Uterus (tissue), 4 donors: ENCODE measurements at places on chromosomes 13 and 19. TPM values are rescaled to one million over a fixed set of nuclear protein-coding genes. Genes with fewer than 3 reads are reported as not detected.

CATSPERD gene
- not detected for total RNA-seq

NBEA gene
- 15.6 TPM for total RNA-seq

RUBCNL gene
- 2.2 TPM for total RNA-seq

POSTN gene
- 778 TPM for total RNA-seq

ZNF229 gene
- 1.0 TPM for total RNA-seq

GRCh38 chr13:109160357-109160756 is 530.9 kb downstream of the MYO16 start:
- H3K36me3 ChIP-seq = no peaks in the 10 kb centered on the region
- no peaks in the 10 kb centered on the region for H3K27me3 ChIP-seq
- no peak overlapping the region for H3K27ac ChIP-seq
- no peak overlapping the region for H3K4me3 ChIP-seq
- no peaks in the 10 kb centered on the region for H3K4me1 ChIP-seq

DNA sequence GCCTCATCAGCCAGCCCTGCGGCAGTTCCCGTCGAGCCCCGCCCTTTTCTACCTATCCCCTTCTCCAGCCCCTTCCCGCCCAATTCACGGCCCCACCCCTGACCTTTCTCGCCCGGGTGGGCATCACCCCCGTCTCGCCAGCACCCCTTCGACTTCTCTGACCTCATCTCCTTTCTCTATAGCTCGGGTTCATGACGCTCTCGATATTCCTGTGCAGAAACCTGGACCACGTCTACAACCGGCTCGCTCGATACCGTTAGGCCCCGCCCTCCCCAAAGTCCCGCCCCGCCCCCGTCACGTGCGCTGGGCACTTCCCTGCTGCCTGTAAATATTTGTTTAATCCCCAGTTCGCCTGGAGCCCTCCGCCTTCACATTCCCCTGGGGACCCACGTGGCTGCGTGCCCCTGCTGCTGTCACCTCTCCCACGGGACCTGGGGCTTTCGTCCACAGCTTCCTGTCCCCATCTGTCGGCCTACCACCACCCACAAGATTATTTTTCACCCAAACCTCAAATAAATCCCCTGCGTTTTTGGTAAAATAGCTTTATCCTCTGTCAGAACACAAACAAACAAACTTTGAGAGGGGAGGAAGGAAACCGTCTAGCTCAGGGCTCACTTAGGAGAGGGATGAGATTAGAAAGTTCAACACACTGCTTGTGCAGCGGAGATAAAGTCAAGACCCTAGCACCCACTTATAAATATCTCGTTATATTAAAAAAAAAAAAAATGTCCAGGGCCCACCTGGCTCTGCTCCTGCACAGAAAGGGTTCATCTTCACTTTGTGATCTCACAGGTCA is 5.1 kb downstream of the CD37 start:
- peak; percentile 74 for DNase-seq
- H3K4me3 ChIP-seq = peak overlapping the region; percentile 53
- peak overlapping the region; percentile 85 for H3K27ac ChIP-seq
- no peaks in the 10 kb centered on the region for H3K4me1 ChIP-seq
- H3K27me3 ChIP-seq = no peaks in the 10 kb centered on the region

DNA sequence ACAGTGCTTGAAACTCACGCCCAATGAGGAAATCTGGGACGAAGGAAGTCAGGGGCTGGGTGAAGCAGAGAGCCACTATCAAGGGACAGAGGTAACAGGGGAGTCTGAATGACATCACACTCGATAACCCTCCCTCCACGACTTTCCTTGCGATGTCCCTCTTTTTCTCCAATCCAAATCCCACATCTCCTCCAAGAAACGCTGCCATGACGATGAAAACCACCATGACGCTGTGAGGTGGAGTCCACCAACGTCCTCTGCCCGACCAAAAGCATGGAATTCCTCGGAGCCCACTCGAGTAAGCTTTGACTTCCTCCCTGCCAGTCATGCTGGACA is 967 bp downstream of the REXO1 start:
- no peaks in the 10 kb centered on the region for H3K27me3 ChIP-seq
- peak overlapping the region; percentile 99 for H3K27ac ChIP-seq
- H3K36me3 ChIP-seq = no peaks in the 10 kb centered on the region

DNA sequence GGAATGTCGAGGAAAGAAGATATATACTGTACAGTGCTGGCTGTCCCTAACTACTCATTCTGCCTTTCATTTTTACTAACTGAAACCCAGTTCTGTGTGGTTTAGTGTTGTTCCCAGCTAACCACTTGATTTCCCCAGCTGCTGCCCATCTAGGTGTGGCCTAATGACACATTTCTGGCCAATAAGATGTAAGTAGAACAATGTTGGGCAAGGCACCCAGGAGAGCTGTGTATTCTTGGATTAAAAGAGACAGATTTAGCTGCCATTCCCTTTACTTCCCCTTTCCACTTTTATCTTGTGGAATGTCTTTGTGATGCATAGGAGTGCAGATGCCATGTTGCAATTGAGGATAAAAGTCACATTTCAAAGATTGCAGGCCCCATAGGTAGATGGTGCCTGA is 28.3 kb upstream of the PCDH9 start:
- no peaks in the 10 kb centered on the region for H3K4me1 ChIP-seq
- no peaks in the 10 kb centered on the region for H3K36me3 ChIP-seq
- H3K4me3 ChIP-seq = no peak overlapping the region
- H3K27me3 ChIP-seq = no peaks in the 10 kb centered on the region
- H3K27ac ChIP-seq = no peak overlapping the region

PRR36 gene
- 0.35 TPM for total RNA-seq

SIAH3 gene
- 0.18 TPM for total RNA-seq

GRCh38 chr19:41206926-41207750 is 11.9 kb upstream of the AXL start:
- H3K27ac ChIP-seq = peak overlapping the region; percentile 56
- no peaks in the 10 kb centered on the region for H3K36me3 ChIP-seq
- H3K4me1 ChIP-seq = no peaks in the 10 kb centered on the region
- DNase-seq = peak; percentile 60
- no peaks in the 10 kb centered on the region for H3K27me3 ChIP-seq

DNA sequence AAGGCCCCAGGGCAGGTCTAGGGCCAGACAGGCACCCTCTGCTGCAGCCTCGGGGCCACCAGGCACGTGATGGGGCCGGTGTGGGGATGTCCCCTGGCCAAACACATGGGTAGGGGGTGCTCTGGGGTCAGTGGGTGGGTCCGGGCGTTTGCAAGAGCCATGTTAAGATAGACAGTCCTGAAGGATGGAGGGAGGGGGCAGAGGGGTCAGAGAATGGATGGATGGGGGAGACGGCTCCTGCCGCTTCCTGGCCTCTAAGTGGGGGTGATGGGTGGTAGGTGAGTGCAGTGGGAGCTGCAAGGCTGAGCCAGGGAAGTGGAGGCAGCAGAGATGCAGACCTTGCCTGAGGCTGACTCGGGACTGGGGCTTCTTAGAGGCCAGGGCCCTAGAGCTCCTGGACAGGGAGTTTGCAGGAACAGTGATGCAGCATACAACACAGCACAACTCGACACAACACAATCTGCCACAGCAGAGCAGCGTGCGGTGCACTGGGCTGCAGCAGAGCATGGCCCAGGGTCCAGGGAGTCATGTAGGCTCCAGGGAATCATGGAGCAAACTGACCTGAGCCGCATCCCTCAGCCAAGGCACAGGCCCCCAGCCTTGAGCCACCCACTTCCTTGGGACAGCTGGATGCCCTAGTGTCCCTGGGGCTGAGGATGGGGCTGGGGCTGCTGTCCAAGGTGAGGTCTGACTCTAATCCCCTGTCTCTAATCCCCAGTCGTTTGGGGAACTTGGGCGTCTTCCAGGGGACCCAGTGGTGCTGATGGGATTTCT is 97.5 kb downstream of the SCGB2B2 start:
- no peak for DNase-seq
- H3K4me1 ChIP-seq = no peaks in the 10 kb centered on the region
- no peak overlapping the region for H3K4me3 ChIP-seq
- no peak overlapping the region for H3K27ac ChIP-seq

GRCh38 chr13:41411522-41411921 is 45.8 kb upstream of the RGCC start:
- no peak for DNase-seq
- no peaks in the 10 kb centered on the region for H3K27me3 ChIP-seq
- H3K36me3 ChIP-seq = no peaks in the 10 kb centered on the region

GRCh38 chr13:99577934-99578917 is 77.0 kb downstream of the TM9SF2 start:
- no peaks in the 10 kb centered on the region for H3K4me1 ChIP-seq
- no peaks in the 10 kb centered on the region for H3K36me3 ChIP-seq
- H3K27ac ChIP-seq = no peak overlapping the region
- H3K27me3 ChIP-seq = no peaks in the 10 kb centered on the region
- H3K4me3 ChIP-seq = no peak overlapping the region

GRCh38 chr19:10201176-10201575 is 6.4 kb upstream of the DNMT1 start:
- H3K36me3 ChIP-seq = no peaks in the 10 kb centered on the region
- H3K4me1 ChIP-seq = no peaks in the 10 kb centered on the region
- H3K27ac ChIP-seq = no peak overlapping the region
- H3K4me3 ChIP-seq = no peak overlapping the region

DNA sequence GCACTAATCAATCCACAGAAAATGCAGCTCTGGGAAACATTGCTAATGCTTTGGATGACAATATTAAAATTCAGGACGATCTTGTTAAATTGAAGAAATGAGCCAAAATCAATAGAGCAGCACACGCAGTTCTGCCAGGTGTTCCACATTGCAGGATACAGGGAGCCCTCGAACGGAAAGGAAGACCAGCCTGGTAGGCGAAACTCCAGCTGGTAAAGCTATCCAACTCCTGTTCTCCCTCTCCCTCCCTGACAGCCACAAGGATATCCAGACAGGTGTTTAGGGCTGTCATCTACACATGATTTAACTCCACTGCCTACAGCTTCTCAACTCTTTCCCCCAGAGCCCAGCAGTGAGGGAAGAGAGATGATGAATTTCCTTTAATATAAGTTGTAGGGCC is 67.7 kb downstream of the EPSTI1 start:
- no peak overlapping the region for H3K27ac ChIP-seq
- H3K36me3 ChIP-seq = no peaks in the 10 kb centered on the region
- no peaks in the 10 kb centered on the region for H3K4me1 ChIP-seq
- no peak for DNase-seq

DNA sequence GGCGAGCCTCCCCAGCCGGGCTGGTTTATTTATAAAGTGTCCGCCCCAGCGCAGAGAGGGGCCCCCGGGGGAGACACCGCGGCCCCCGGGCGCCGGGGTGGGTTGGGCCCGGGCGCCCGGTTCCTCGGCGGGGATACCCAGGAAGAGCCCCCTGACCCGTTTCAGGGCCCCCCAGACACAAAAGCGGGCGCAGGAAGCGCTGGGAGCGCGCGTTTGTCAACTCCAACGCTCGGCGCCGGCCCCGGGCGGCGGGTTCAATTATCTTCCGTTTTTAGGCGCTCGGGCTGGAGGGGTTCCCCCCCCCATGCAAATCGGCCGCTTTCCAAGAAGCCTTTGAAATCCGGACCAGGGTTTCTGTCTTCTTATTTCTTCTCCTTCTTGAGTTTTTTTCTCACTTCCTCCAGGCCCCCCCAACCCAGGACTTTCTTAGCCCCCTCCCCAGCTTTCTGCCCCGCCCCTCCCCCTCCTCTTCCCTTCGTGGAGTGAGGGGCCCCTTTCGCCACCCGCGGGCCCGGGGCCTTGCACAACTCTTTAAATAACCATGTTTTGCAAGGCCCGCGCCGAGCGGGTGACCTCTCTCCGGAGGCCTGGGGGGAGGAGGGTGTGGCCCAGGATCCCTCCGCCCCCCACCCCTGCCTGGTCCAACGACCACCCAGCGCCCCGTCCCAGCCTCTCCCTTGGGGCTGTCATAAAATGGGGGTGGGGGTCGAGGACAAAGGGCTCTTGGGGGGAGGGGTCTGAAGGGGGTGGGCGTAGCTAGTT is 935 bp downstream of the ARID3A start:
- no peaks in the 10 kb centered on the region for H3K27me3 ChIP-seq
- H3K36me3 ChIP-seq = no peaks in the 10 kb centered on the region
- peak overlapping the region; percentile 74 for H3K4me3 ChIP-seq
- peak overlapping the region; percentile 80 for H3K27ac ChIP-seq

- no peak overlapping the region for H3K27ac ChIP-seq
- no peaks in the 10 kb centered on the region for H3K27me3 ChIP-seq
- no peaks in the 10 kb centered on the region for H3K36me3 ChIP-seq
- no peak overlapping the region for H3K4me3 ChIP-seq
- peaks cover 5% of the 10 kb centered on the region for H3K4me1 ChIP-seq
Measured at GRCh38 chr13:75364131-75364713, 117.7 kb downstream of the TBC1D4 start.

DNA sequence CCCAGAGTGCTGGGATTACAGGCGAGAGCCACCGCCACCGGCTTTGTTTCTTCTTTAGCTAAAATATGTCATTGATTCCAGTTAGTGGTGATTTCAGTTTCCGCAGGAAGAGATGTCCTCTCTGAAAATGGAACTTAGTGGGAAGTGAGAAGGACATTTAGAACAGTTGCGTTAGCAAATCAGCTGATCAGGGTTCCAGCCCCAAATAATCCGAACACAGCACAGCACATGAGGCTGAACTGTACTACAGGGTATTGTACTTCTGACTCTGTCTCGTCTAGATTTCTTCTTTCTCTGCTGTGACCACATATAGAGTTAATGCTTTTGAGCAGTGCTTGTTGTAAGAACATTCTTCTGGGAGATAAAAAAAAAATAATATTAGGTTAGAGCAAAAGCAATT is 314.4 kb downstream of the MYO16 start:
- H3K4me3 ChIP-seq = no peak overlapping the region
- no peaks in the 10 kb centered on the region for H3K4me1 ChIP-seq
- no peak overlapping the region for H3K27ac ChIP-seq

DNA sequence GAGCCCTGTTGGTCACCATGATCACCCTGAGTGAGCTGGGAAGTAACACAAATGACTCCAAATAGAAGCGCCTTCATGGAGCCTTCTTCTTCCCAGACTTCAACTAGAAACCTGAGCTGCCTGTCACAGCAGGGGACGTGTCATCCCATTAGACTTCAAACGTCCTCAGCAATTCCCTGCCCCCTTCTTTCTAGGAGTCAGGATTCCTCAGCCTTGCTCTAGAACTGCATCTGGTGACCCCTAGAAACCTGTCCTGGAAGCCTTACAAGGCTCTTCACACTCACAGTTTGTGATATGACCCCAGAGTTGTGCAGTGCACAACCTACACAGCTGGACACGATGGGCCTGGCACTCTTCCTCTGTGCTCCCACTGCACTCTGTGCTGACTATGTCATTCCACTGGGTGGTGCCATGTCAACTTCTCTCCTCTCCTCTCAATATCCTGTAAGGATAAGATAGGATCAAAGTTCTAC is 23.6 kb upstream of the TTYH1 start:
- no peak for DNase-seq
- H3K27me3 ChIP-seq = peaks cover 8% of the 10 kb centered on the region
- H3K4me1 ChIP-seq = no peaks in the 10 kb centered on the region
- H3K27ac ChIP-seq = no peak overlapping the region
- H3K36me3 ChIP-seq = no peaks in the 10 kb centered on the region

- H3K27ac ChIP-seq = no peak overlapping the region
- no peak overlapping the region for H3K4me3 ChIP-seq
- no peak for DNase-seq
- no peaks in the 10 kb centered on the region for H3K36me3 ChIP-seq
Measured at GRCh38 chr19:23913931-23914330, 755 bp upstream of the ZNF726 start.
